ENCODE measurements at places on chromosomes 5 and 9.

- DNase-seq = no peak
Measured at GRCh38 chr9:122814545-122814944, 13.8 kb downstream of the PDCL start.

DNA sequence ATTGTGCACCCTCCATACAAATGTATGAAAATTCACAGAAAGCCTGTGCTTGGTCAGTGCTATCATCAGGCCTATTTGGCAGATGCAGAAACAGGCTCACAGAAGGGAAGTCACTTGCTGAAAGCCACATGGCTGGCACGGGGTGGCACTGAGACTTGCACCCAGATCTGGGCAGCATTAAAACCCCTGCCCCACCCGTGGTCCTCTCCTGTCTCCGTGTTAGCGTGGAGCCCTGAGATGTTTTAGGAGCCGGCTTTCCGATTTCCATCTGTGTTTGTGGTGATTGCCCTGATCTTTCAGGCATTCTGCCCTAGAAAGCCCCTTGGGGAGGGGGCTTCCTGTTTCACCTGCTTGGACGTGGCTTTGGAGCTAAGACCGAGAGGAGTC is 102.2 kb upstream of the IER5L start:
- no peak for DNase-seq

- DNase-seq = no peak
Measured at GRCh38 chr5:68659881-68660280, 433.9 kb upstream of the SLC30A5 start.

DNA sequence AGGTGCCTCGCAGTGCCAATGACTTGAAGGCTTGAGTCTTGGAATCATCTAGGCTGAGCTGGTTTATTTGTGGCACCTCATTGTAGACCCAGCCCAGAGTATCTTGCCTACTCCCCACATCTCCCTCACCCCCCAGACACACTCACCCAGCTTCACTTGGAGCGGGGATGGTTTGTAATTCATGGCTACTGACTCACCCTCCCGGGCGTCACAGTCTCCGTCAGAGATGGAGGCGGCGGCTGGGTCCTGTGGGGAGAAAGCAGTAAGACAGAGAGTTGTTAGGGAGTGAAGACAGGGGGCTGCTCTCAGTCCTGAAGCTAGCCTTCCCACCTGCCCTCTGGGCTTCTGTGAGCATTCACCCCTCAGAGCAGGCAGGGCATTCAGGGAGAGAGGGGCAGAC is 29.0 kb upstream of the MYORG start:
- no peak for DNase-seq

DNA sequence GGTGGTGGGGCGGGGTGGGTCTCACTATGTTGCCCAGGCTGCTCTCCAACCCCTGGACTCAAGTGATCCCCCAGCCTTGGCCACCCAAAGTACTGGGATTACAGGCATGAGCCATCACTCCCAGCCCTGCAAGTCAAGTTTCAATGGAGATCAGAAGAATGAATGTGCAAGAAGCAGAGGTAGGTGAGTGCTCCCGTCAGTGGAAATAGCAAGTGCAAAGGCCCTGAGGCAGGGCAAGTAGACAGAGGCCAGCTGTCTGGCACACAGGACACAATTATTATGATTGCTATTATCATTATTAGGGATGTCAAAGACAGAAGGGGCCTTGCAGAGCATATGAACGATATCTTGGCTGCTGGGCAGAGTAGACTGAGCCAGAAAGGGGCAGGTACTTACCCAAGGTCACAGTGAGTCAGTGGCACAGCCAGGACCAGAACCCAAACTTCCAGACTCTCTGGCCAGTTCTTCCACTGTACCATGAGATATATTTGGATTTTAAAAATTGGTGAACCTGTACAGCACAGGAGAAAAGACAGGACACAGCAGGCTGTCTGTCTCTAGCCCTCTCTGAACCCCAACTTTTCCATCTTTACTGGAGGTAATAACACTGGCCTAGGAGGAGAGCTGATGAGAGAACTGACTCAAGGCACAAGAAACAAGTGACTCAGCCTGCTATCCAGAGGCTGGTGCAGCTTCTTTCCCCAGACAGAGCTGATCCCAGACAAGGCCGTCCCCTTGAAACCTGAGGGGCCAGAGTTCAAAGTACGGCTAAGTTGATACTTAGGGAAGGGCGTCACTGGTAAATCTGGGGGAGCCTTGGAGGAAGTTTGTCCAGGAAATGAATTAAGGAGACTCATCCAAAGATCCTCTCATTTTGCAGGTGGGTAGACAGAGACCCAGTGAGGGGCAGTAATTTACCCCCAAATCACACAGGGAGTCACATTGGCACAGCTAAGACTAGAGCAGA is 1.4 kb downstream of the HDHD3 start:
- no peak for DNase-seq

GRCh38 chr9:91120200-91120599 is 241.5 kb downstream of the AUH start:
- no peak for DNase-seq

GRCh38 chr5:159971038-159971437 is 37.9 kb upstream of the TTC1 start:
- no peak for DNase-seq

Measured in stimulated activated CD4-positive, alpha-beta T cell treated with anti-CD3 and anti-CD28 coated beads, Interleukin-2, amount 100 ng/mL, for 4 hours (primary cell).